Amygdala (tissue), 56 donors: ENCODE measurements at places on chromosomes 16 and 17.

DNA sequence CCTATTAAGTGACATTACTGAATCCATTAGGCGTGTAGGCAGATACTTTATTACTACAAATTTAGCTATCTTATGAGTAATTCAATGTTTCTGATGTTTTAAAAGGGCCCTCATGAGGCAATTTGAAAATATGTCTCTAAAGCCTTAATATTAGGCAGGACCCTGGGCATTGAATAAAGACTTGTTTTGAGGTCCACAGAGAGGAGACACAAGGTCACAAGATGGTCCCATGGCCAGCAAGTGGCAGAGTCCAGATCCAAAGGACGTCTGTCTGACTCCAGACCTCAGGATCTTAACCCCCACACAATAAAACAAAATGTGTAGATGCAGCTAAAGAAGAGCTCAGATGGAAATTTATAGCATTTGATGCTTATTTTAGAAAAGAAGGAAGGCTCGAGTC lies 31.9 kb upstream of the HEATR6 start:
- no peak for DNase-seq

GRCh38 chr17:80017226-80018010 lies 18.3 kb downstream of the TBC1D16 start:
- no peak for DNase-seq

GRCh38 chr16:29824589-29825144 lies 4.4 kb downstream of the MVP start:
- no peak for DNase-seq

- DNase-seq = no peak
Measured at GRCh38 chr16:56914896-56915295, 17.0 kb upstream of the HERPUD1 start.

- DNase-seq = no peak
Measured at GRCh38 chr16:116015-116414, 22.5 kb downstream of the NPRL3 start.

DNA sequence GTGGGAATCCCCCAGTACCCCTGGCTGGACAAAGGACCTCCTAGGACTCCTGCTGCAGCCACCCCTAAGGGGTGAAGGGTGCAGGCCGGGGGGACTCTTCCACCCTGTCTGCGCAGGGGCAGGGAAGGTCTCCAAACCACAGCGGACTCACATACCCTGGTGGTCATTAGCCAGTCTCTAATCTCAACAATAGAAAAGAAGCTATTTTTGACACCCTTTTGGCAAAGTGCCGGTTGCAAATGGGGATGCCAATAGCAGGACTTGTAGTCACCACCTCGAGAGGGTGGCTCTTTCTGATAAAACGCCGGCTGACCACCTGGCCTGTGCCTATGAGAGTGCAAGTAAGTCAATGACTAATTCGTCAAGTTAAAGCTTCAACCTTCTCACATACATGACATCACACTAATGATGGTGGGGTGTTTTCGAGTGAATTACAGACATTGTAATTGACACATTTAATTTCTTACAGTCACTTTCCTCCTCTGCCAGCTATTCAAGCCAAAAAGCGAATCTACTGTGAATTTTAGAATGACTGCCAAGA lies 23.1 kb upstream of the DNAH17 start:
- DNase-seq = no peak
